CD4-positive, alpha-beta T cell treated with Interferon gamma for 1 hour (primary cell): ENCODE measurements at places on chromosomes 1 and 21.

DNA sequence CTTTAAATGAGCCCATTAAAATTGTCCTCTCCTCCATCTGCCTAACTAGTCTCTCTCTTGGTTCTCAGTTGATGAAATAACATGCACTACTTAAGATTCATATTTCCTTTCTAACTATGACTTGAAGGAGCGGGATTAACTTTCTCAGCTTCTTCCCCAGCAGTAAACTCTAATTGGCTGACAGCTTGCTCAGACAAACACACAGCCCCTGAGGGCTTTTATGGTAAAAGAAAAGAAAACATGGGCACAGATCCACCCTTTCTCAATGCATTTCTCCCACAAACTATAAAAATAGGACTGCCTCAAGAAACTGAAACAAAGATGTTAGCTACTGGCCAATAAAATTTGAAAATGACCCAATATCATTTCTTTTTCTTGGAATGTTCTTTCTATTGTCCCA is 703.1 kb downstream of the ADGRL2 start:
- DNase-seq: no peak

DNA sequence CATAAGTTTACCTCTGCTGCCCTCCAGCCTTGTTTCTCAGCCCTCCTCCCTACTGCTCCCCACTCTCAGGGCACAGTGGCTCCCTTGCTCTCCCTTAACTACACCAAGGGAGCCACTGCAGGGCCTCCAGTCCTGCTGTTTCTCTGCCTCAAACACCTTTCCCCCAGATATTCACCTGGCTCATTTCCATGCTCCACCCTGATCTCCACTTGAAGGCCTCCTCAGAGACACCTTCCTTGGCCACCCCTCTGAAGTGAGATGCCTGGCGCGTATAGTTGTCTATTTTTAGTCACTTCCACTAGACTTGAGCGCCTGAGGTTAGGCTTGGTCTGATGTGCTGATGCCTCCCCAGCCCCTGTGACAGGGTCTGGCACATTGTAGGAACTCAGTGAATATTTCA is 34.9 kb downstream of the SEC16B start:
- no peak for DNase-seq

- DNase-seq: no peak
Measured at GRCh38 chr1:243559575-243560162, 290.4 kb downstream of the AKT3 start.

DNA sequence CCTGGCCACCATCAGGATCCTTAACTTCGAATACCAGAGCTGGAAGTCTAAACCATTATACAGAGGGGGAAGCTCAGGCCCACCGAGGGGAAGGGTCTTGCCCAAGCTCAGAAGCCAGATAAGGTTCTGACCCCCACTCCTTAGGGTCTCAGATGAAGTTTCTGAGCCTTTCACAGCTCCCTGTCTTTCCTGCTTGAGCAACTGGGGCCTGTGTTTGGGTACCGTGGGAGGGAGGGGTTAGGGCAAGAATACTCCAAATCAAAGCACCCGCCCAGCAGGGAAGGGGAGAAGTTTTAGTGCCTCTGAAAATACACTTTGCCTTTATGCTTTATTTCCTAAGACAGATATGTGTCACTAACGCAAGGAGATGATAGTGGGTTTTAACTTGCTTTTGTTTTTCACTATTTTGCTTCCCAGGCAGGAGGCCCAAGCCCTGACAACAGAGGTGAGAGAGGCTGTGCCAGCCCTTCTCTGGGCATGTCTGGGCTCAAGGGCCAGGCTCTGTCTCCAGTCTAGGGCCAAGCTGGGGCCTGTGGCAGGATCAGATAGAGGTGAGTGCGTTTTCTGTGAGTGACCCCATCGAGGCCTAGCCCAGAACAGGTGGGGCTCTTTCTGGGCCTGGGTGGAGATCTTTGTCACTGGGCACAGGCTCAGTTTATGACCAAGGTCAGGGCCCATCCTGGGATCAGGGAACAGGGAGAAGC is 20.5 kb upstream of the TENT5B start:
- DNase-seq: no peak

- DNase-seq: no peak
Measured at GRCh38 chr1:169395955-169396354, 28.0 kb downstream of the BLZF1 start.
